ENCODE measurements at places on chromosomes 11 and 22.

DNA sequence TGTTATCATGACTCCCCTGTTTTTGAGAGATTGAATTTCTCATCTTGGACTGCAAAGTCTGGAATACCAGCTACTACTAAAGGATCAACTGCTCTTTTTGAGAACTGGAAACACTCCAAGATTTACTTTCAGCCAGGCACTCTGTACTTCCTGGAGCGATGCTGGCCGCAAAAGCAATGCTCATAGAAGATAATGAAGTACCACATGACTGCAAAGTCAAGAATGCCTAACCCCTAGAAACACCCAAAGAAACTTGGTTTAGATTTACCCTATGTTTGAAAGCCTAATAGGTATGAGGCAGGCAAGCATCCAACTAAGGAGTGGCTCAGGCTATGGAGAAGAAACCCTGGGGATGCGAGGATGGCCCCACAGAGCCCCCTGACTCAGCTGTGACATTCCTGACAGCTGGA, 47.7 kb upstream of the ARHGAP20 start:
- no peak for DNase-seq

DNA sequence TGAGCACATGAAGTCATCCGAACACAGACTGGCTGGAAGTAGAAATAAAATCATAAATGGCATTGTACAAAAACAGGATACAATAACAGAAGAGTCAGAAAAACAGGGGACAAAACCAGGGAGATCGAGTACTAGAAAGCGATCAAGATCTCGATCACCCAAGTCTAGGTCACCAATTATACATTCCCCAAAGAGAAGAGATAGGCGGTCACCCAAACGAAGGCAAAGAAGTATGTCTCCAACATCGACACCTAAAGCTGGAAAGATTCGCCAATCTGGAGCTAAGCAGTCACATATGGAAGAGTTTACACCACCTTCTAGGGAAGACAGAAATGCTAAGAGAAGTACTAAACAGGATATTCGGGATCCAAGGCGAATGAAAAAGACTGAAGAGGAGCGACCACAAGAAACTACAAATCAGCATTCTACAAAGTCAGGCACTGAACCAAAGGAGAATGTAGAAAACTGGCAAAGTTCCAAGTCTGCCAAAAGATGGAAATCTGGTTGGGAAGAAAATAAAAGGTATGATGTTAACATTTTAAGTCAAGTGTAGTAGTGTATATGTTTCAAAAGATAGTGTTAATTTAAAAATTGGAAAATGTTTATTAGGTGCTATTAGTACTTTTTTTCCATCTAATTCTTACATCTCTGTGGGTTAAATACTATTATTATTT, 9.4 kb downstream of the PCF11 start:
- no peak for DNase-seq

- no peak for DNase-seq
Measured at GRCh38 chr11:80146232-80146631, 705.4 kb upstream of the TENM4 start.

DNA sequence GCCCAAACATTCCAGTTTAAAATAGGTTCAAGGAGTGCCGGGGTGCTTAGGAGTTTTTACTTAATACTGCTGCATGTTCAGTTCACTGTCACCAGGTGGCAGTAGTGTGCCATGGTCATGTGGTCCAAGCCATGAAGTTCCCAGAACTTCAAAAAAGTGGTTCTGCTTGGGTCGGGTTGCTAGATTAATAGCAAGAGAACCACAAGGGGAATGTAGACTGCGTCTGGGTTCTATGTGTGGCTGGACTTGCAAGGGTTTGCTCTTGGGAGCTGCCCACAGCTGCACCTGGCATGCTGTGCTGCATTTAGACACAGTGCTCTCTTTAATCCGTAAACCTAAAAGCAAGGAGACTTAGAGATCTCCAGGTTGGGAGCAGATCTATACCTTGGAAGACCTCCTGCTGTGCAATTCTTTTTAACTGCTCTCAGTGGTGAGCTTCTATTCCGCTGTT, 6.5 kb upstream of the SPON1 start:
- peak; percentile 10 for DNase-seq

DNA sequence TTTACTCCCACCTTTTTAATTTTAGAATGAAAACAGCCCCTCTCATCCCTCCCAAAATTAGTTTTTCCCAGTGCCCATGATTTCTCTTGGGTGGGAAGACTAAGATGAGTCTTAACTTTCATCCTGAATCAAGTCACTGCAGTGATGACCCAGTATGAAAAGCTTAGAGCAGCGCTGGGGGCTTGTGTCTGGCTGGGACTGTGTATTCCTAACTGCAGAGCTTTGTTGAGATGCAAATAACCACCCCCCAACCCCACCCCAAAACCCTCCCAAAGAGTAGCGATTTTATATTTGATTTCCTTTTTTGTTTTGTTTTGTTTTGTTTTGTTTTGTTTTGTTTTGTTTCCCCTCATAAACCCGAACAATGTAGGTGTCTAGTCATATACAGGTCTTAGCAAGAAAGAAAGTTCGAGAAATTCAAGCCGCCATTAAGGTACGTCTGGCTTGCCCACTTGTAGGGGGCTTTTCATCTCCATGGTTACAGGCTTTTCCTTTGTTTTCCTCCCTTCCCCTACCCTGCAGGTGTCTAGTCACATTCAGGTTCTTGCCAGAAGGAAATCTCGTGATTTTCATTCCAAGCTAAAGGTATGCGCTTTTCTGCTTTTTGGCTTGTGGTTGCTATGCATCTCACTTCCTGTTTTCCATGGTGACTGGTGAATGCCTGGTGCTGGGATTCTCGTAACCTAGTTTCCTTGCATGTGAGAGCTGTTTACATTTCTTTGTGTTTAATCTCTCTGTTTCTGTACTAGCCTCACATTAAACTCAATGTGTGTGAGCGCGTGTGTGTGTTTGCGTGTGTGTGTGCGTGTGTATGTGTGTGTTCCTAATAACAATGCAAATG, 144.6 kb upstream of the RASSF10 start:
- DNase-seq = no peak

DNA sequence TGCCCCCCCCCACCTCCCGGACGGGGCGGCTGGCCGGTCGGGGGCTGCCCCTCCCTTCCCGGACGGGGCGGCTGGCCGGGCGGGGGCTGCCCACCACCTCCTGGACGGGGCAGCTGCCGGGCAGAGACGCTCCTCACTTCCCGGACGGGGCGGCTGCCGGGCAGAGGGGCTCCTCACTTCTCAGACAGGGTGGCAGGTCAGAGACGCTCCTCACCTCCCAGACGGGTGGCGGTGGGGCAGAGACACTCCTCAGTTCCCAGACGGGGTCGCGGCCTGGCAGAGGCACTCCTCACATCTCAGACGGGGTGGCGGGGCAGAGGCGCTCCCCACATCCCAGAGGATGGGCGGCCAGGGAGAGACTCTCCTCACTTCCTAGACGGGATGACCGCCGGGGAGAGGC, 24.0 kb downstream of the RNF185 start:
- DNase-seq = no peak

- DNase-seq = no peak
Measured at GRCh38 chr22:49151256-49152126, 676.2 kb downstream of the BRD1 start.

- no peak for DNase-seq
Measured at GRCh38 chr11:98100689-98101088, 920.1 kb upstream of the CNTN5 start.

- DNase-seq = no peak
Measured at GRCh38 chr11:128231845-128232410, 355.4 kb downstream of the ETS1 start.

DNA sequence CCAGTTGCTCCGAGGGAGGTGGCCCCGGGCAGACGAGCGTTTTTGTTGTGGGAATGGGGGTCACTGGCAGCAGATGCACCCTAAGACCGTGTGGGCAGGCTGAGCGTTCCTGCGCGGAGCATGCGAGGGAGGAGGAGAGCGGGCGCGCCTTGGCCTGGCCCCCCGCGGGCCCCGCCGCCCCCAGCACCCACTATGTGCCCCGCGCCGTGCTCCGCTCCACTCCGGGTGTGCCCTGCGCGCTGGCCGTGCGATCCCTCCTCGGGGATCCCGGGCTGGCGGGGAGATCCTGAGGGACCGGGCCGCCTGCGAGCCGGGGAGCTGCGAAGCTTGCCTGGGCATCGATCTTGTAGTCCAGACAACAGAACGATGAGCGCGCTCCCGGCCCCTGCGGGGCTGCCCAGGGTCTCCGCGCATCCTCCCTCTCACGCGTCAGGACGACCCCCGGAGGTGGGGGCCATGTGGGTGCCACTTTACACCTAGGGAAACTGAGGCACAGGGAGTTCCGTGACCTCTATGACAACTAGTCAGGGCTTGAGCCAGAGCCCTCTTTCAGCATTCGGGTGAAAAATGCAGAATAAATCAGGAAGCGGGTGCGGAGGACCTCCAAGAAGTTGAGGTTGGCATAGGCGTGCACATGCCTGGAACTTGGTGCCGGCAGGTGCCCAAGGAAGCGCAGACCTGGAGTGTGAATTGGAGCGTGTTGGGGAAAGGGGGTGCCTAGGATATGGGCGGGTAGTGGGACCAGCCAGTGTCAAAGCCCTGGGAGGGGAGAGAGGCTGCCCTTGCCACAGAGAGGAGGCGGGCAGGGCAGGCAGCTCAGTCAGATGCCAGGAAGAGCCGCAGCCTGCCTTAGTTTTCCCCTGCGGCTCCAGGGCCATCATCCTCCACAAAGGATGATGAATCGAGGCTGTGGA, 1.3 kb upstream of the KMT5B start:
- DNase-seq = peak; percentile 10

GRCh38 chr11:67662142-67662834, 11.8 kb upstream of the ACY3 start:
- no peak for DNase-seq

- no peak for DNase-seq
Measured at GRCh38 chr11:43904742-43905535, 24.3 kb downstream of the ALKBH3 start.

- DNase-seq = no peak
Measured at GRCh38 chr11:763073-763463, 14.2 kb downstream of the GATD1 start.

GRCh38 chr11:61734767-61735166, 17.7 kb upstream of the MYRF start:
- DNase-seq = no peak

DNA sequence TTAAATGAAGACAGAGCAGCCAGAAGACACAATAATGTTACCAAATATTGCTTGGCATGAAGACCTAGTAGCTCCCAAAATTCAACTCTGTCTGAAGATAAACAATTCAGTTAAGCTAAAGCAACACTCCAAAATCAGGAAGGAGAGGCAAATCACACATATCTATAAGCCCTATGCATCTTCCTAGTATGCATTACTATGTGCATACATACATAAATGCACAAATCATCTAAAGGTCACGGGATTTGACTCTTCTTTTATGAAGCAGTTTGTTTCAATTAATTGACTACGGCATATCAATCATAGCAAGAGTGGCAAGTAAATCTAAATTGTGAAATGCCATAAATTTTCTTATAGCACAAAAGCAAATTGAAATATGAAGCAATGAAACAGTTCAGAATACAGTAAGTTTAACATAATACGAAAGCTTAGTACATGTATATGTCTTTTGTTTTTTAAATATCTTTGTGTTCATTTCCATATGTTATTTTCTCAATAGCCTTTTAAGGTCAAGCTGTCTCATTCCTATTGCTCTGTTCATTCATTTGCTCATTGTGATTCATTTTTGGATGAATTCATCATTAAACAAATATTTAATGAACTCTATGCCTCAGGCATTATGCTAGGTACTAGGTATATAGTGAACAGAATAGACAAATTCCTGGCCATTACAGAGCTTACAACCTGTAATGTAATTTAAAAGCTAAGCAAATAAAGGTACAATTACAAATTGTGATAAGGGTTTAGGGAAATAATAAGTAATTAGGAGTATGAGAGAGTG, 540.5 kb downstream of the DLG2 start:
- DNase-seq = no peak

GRCh38 chr11:122578171-122578825, 77.2 kb upstream of the UBASH3B start:
- DNase-seq = no peak

DNA sequence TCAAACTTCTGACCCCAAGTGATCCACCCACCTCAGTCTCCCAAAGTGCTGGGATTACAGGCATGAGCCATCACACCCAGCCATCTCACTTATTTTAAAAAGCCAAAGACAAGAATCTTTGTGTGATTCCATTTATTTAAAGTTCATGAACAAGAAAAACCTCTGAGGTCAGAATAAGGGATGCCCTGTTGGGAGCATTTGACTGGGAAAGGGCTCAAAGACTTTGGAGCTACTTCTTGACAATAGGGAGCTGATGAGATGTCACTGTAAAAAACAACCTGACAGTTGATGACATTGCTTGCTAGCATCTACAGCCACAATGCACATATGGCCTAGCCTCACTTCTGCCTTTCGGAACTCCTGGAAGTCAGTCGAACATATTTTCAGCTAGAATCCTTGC, 5.1 kb upstream of the ZNF280B start:
- DNase-seq = no peak

- peak; percentile 81 for DNase-seq
Measured at GRCh38 chr11:910589-911030, at the start of gene CHID1. Gene CHID1, minus strand, starts transcription at chr11:910810. Its CDS starts 5,994 bp downstream, at chr11:904816.

DNA sequence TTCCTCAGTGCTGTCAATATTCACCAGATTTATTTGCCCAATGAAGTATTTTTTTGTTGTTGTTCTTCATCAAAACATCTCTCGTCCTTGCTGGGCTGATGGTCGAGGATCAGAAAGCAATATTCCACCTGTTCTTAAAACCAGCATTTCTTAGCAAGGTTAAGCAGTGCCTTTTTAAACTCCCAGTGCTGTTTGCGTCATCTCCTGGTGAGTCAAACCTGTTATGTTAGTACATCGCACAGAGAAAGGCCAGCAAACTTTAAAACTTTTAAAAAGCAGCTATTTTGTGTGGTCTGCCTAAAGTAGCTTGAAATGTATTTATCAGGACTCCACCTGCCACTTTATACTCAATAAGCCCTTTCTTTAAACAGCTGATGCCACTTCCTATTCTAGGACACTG, 802.0 kb downstream of the KCNA4 start:
- DNase-seq = no peak

DNA sequence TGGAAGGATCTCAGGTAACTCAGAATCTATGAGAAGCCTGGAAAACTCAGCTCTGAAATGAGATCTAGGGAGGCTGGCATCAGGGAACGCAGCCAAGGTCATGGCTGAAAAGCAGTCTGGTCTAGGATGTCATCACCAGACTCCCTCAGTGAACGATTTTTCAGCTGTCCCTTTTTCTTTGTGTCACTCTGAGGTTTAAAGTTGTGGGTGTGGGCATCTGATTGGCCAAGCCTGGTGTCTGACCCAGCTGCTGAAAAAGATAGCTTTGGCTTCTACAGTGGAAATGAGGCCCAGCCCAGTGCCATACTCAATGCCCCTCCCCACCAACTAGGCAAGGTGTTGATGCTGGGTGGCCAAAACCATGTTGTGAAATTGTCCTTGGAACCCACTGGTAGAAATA, 14.5 kb downstream of the RPS3 start:
- no peak for DNase-seq

DNA sequence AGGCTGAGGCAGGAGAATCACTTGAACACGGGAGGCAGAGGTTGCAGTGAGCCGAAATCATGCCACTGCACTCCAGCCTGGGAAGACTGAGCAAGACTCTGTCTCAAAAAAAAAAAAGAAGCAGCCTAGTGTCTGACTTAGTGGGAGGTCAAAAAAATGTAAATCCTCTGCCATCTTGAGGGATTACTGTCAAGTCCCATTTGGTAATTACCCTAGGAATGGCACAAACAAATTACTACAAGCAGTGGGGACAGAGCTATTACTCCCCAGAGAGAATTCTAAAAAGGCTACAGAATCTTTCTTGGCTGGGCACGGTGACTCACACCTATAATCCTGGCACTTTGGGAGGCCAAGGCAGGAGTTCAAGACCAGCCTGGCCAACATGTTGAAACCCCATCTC, 3.8 kb downstream of the SERPING1 start:
- no peak for DNase-seq

GRCh38 chr11:19453651-19454257, 213.0 kb upstream of the E2F8 start:
- DNase-seq = no peak

- no peak for DNase-seq
Measured at GRCh38 chr22:24186352-24186740, 5.1 kb downstream of the SUSD2 start.

Data from stimulated activated naive CD4-positive, alpha-beta T cell treated with Interleukin-2 at 50 U/mL for 16 hours (primary cell).